ENCODE measurements at places on chromosomes 1 and 21.

- DNase-seq: no peak
Observed at GRCh38 chr1:27538793-27539192, 48.8 kb upstream of the WASF2 start.

GRCh38 chr1:32194984-32195383 lies 5.4 kb upstream of the CCDC28B start:
- no peak for DNase-seq

- DNase-seq: no peak
Observed at GRCh38 chr1:245007852-245008251, 143.5 kb upstream of the HNRNPU start.

- DNase-seq: no peak
Observed at GRCh38 chr1:200625381-200625824, 4.9 kb upstream of the KIF14 start.

GRCh38 chr21:14567331-14568279 lies 21.5 kb upstream of the SAMSN1 start:
- DNase-seq: no peak

DNA sequence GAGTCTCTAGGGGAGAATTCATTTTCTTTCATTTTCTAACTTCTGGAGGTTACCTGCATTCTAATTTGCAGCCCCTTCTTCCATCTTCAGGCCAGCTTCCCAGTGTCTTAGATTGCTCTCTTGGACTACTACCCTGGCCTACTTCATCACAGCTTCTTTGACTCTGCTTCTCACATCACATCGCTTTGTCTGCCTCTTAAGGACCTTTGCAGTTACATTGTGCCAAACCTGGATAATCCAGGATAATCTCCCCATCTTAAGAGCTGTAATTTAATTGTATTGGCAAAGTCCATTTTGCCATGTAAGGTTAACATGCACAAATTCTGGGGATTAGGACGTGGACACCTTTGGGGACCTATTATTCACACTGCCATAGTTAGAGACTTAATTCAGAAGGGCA lies 18.4 kb downstream of the RNF2 start:
- DNase-seq: no peak

DNA sequence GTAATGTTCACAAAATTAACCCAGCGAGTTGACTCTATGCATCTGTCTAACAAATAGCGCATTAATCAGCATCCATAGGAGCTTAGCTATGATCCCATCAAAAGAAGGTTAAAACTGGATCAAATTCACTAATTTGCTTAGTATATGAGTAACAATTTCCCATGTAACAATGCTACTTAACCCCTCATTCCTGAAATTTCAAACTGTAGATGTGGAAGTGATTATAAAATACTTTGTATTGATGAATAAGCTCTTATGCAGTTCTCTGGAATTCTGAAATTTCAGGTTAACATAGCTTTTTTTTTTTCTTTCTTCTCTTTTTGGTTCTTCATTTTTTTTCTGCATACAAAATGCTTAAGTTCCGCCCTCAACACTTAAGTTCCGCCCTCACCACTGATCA lies 1272.7 kb downstream of the KCNT2 start:
- DNase-seq: no peak

DNA sequence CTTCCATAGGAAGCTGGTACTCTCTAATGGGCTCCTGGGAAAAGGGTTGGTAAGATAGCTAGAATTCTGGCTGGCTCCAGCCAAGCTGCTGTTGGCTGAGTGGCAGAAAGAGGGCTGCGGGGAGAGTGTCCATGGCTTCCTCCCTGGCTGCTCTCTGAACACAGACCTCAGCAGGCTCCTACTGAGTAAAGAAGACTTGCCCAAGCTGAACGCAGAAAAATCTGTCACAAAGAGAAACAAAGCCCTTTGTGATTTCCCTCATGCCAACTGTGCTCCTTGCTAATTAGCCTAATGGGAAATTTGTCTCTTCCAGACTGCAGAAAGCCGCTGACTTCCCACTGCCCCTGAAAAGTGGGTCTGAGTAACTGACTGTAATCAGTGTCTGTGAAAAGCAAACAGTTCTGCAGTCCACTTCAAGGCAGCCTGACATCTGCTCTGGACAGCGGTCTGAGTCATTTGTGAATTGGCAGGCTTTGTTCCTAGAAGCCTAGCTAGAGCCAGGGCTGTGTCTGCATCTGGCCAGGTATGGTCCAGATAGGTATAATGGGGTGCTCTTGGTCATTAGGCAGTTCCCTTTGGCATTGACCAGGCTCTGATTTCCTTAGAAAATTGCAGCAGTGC lies 282.8 kb downstream of the ZNF648 start:
- DNase-seq: no peak

DNA sequence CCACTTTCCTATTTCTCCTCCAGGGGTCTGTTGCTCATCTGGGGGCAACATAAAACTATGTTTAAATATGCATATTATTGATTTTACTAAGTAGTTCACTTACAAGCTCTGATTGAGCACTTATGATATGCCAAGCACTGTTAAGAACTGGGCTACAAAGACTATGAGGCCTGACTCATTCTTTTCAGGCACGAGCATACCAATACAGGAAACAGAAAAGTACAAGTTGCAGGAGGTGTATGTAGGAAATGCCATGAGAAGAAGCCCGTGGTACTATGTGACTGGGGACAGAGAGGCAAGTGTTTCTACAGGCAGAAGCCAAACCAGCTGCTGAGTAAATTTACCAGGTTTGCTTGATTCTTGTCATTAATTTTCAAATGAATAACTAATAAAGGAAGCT lies 120.4 kb upstream of the PTGFR start:
- no peak for DNase-seq

DNA sequence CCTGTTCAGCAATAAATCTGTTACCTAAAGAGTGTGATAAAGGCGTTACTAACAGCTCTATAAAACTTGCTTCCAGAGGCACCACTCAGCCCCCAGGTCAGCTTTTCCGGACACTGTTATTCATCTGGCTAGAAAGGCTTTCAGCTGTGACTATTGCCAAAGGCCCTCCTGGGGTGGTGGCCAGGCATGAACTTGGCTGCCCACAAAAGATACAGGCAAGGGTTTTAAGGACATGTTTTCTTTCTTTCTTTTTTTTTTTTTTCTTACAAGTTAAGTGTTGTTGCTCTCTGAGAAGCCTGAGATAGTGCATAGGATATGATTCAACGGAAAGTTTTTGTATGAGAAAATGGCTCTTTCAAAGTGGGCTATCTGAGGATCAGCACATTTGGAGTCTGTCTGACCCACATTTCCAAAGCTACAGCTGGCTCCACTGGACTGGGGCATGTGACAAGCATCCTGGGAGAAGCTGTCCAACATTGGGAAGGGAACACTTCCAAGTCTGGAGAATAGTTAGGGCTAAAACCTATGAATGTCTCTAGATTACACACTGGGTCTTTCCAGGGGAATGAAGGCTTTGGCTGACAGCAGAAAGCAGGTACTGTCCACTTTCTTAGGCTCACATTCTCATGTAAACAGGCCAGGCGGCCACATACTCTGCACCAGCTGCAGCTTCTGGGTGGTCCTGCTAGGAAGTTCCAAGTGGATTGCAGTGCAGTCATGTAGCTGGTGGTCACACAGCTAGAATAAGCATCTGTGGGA lies 639.7 kb downstream of the LMO4 start:
- DNase-seq: peak; percentile 32

DNA sequence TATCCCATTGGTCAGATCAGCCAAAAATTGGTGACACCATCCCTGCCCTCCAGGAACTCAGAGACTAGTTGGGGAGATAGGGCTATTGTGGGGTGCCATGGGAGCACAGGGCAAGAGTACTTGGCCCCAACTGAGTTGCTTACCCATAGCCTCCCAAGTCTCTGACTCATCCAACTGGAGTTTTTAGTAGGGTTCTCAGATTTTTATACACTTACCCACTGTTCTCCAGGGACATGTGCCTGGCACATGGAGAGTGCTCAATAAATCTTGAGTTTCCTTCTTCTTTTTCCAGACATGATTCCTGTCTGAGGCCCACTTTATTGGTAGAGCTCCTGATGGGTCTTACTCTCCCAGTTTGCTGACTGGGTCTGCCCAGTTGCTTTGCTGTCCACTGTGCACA lies 56.7 kb downstream of the OVGP1 start:
- DNase-seq: no peak

All from midbrain (tissue), 1 donor.